ENCODE measurements at places on chromosomes 7 and 10.

DNA sequence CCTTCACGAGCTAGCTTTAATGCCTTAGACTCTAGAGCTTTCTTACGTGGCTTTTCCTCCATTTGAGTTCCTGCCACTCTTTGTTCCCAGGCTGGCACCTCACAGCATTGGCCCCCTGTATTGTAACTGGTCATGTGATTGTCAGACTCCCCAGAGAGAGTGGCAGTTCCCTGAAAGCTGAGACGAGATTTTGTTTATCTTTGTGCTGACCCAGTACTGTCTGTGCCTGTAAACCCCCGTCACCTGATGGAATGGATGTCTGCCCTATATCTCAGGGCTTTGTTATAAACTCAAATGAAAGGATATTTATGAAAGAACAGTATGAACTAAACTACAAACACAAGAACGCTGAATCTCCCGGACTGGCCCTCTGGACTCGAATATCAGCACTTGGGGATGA, 13.0 kb downstream of the NOBOX start:
- no peak for DNase-seq

DNA sequence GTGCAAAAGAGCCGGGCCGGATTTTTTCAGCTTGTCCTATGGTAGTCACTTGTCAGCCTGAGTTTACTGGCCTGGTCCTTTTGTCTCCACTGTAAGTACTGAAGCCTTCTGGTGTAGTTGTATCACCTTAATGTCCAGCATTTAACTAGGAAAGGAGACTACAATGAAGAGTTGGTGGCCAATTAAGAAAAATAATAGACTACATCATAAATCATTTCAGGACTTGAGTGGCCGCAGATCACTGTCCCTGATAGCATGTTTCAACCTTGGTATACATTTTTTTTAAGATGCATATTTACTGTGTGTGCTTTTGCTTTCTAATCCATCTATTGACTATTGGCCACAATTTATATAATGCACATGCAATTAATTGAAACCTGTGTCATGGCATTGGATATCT, 6.1 kb downstream of the FZD1 start:
- no peak for DNase-seq

GRCh38 chr7:25720427-25720826, 431.6 kb upstream of the NFE2L3 start:
- DNase-seq, result no peak

DNA sequence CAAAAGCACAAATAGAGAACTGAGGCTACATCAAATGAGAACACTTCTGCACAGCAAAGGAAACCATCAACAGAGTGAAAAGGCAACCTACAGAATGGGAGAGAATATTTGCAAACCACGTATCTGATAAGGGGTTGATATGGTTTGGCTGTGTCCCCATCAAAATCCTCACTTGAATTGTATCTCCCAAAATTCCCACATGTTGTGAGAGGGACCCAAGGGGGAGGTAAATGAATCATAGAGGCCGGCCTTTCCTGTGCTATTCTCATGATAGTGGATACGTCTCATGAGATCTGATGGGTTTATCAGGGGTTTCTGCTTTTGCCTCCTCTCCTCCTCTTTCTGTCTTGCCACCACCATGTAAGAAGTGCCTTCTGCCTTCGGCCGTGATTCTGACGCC, 120.6 kb upstream of the FRMD4A start:
- no peak for DNase-seq

DNA sequence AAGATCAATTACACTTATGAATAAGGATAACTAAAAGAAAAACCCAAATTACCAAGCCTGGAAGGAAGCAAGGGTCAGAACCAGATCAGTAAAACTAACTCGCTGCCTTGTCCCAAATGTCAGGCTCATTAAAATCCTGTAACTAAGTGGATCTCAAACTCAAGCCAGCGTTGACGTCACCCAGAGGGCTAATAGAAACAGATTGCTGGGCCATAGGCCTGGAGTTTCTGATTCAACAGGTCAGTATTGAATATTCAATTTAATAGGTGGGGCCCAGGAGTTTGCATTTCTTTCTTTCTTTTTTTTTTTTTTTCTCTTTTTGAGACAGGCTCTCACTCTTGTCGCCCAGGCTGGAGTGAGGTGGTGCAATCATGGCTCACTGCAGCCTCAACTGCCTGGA, 397.0 kb downstream of the CALN1 start:
- no peak for DNase-seq

- DNase-seq, result no peak
Observed at GRCh38 chr7:74572301-74572979, 85.1 kb upstream of the GTF2I start.

- no peak for DNase-seq
Observed at GRCh38 chr10:20162123-20162522, 345.9 kb downstream of the PLXDC2 start.

- DNase-seq, result no peak
Observed at GRCh38 chr7:145497911-145498525, 618.6 kb upstream of the CNTNAP2 start.

DNA sequence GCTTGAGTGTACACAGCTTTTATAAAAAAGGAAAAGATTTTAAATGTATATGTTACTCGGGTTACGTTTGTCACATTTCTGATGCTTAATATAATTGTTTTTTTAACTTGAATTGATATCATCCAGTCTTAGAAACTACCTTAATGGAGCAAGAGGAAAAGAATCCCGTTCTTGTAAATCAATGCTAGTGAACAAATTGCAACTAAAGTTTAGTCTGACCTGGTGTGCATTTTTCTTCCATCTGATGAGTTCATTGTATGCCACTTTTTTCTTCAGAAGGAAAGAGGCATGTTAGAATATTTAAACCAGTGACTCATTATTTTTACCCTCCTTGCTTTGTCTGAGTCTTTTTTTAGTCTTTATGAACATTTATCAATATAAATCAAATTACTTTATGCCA, 34.7 kb downstream of the NET1 start:
- no peak for DNase-seq

DNA sequence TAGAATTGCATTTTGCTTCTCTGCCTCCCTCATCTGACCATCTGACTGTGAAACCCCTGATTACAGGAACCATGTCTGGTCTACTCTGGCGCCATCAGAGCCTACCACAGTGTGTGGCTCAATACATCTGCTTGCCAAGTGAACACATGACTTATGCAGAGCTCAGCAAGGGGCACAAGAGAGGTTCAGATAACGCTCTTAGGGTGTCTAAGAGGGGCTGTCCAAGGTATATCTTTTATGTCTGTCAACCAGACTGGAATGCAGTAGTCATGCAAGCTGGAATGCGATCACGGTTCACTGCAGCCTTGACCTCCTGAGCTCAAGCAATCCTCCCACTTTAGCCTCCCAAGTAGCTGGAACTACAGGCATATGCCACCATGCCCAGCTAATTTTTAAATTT, 10.3 kb upstream of the RRP12 start:
- DNase-seq, result no peak

DNA sequence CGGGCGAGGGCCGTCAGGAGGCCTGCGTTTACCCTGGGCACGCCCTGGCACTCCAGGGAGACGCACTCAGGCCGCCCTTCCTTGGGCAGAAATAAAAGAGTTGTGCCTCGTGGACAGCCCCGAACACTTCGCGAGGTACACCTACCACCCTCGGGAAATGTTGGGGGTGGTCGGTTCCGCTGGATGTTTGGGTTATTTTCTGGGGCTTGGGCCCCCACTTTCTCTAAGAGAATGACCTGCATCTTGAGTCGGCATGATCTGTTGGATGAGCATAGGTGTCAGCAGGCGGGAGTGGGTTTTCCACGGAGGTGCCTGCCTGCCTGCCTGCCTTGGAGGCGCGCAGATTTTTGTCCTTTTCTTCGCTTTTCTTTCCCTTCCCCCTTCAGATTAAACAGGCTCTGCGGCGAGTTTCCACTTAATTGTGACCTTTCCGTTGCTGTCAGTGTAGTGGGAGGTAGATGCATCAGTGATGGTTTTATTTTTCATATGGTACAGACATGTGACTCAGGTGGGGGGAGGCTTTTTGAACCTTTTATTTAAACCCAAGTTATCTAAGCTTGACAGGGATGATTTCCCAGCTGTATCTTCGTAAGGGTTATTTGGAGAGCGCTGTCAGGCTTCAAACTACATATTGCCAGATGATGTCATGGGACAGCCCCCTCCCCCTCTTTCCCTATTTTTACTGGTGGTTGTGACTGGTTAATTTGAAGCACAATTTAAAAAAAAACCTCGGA, 661 bp downstream of the HECTD2 start:
- no peak for DNase-seq

GRCh38 chr7:31692451-31692850, 5.4 kb downstream of the PPP1R17 start:
- DNase-seq, result no peak

DNA sequence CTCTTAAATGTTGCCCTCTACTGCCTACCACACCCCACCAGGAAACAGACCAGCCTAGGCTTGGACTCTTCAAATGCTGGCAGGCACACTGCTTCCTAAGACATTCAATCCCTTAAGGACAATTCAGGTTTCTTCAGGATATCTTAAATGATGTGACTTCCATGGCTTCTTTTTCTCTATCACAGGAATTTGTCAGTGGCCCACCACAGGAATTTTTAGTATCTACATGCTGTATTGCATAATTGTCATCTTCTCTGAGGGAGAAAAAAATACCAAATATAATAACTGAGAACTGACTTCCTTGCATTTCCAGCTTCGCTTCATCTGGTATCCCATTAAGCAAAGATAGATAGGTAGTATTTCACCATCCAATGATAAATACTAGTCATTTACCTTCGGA, 129.3 kb downstream of the WNT2 start:
- DNase-seq, result no peak

DNA sequence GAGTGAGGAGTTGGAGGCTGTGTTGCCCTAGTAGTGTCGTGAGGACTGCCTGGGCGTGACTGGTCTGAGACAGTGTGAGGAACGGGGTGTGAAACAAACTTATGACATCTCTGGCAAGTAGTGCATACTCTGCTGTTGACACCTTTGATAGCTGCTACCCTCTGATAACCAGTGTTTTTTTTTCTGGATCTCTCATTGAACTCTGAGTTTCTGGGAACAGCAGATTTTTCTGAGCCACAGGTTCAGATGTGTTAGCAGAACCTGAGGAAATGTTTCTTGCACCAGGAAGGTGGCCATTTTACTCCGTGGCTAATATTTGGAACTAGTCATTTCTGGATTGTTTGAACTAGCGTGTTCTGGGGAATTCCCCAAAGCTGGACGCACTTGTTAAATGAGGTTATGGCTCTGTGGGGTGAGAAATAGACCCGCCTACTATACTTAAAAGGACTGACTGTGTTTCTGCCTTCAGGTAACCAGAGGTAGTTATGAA, 52.9 kb downstream of the AUTS2 start:
- DNase-seq, result no peak
